A549 treated with Hydrocortisone at 1 μM for 4 hours (cell line): ENCODE measurements at places on chromosomes 4 and X. TPM values are rescaled to one million over a fixed set of nuclear protein-coding genes. Genes with fewer than 3 reads are reported as not detected.

The FHDC1 gene
- total RNA-seq, result 0.68 to 0.87 TPM (median 0.78 TPM) in 5 replicates

The BGN gene
- total RNA-seq, result not detected in 5 replicates

The KIF4A gene
- total RNA-seq, result 25.7 to 31.0 TPM (median 26.9 TPM) in 5 replicates

The MAD2L1 gene
- total RNA-seq, result 40.8 to 64.3 TPM (median 42.0 TPM) in 5 replicates

The CSAG3 gene
- total RNA-seq, result not detected in 5 replicates

The RELL1 gene
- total RNA-seq, result 5.1 to 10.4 TPM (median 5.9 TPM) in 5 replicates

The AFP gene
- 1.5 to 4.3 TPM (median 2.3 TPM) in 5 replicates for total RNA-seq

The PDE5A gene
- 0.28 to 0.47 TPM (median 0.39 TPM) in 5 replicates for total RNA-seq

The CHRDL1 gene
- total RNA-seq, result not detected in 5 replicates

The DDIT4L gene
- 0.21 to 0.40 TPM (median 0.25 TPM) in 5 replicates for total RNA-seq

The ZMAT1 gene
- total RNA-seq, result 0.03 to 0.07 TPM (median 0.06 TPM) in 3 of 5 replicates, not detected in the others

The FAAH2 gene
- 0.06 to 0.16 TPM (median 0.11 TPM) in 4 of 5 replicates, not detected in the other for total RNA-seq

The PPBP gene
- 0.17 TPM in 1 of 5 replicates, not detected in the others for total RNA-seq

The PPP1R2C gene
- not detected in 5 replicates for total RNA-seq

The SPANXN3 gene
- not detected in 5 replicates for total RNA-seq

The ART3 gene
- not detected in 5 replicates for total RNA-seq

The RPA4 gene
- total RNA-seq, result 0.10 to 0.47 TPM (median 0.26 TPM) in 5 replicates

The ANXA3 gene
- 60.0 to 74.2 TPM (median 65.4 TPM) in 5 replicates for total RNA-seq

The CITED1 gene
- total RNA-seq, result 1.2 to 2.8 TPM (median 1.8 TPM) in 5 replicates

The NXF2 gene
- total RNA-seq, result not detected in 5 replicates

The FAM9C gene
- total RNA-seq, result 0.03 to 0.23 TPM in 2 of 5 replicates, not detected in the others

The TLR10 gene
- total RNA-seq, result 0.03 TPM in 2 of 5 replicates, not detected in the others

The XK gene
- total RNA-seq, result 0.37 to 0.43 TPM (median 0.40 TPM) in 5 replicates

The MAGEA2B gene
- total RNA-seq, result 0.07 to 0.10 TPM in 2 of 5 replicates, not detected in the others

The BRS3 gene
- total RNA-seq, result not detected in 5 replicates

The SERPINA7 gene
- total RNA-seq, result not detected in 5 replicates

The ADH1C gene
- total RNA-seq, result not detected in 5 replicates

The SLC10A4 gene
- 5.9 to 7.3 TPM (median 6.1 TPM) in 5 replicates for total RNA-seq

The MGARP gene
- total RNA-seq, result 0.48 to 0.95 TPM (median 0.83 TPM) in 5 replicates

The PWWP3B gene
- not detected in 5 replicates for total RNA-seq

The TBC1D9 gene
- total RNA-seq, result 5.4 to 8.2 TPM (median 6.4 TPM) in 5 replicates

The USP26 gene
- total RNA-seq, result not detected in 5 replicates

The GPC3 gene
- 0.08 to 0.13 TPM in 2 of 5 replicates, not detected in the others for total RNA-seq

The SULT1E1 gene
- total RNA-seq, result not detected in 5 replicates

The AWAT2 gene
- total RNA-seq, result not detected in 5 replicates

The RENBP gene
- total RNA-seq, result 0.10 to 0.36 TPM (median 0.18 TPM) in 4 of 5 replicates, not detected in the other

The MTNR1A gene
- 0.33 to 0.60 TPM (median 0.43 TPM) in 5 replicates for total RNA-seq

The SSX3 gene
- total RNA-seq, result not detected in 5 replicates

The SOWAHD gene
- 0.10 to 0.14 TPM in 2 of 5 replicates, not detected in the others for total RNA-seq

The EOLA2 gene
- total RNA-seq, result 55.1 to 63.3 TPM (median 62.4 TPM) in 5 replicates

The KLKB1 gene
- 0.06 TPM in 1 of 5 replicates, not detected in the others for total RNA-seq

The ABCG2 gene
- 16.5 to 22.0 TPM (median 17.0 TPM) in 5 replicates for total RNA-seq

The MAEA gene
- 57.3 to 62.4 TPM (median 61.3 TPM) in 5 replicates for total RNA-seq

The CCNI gene
- total RNA-seq, result 57.0 to 76.5 TPM (median 64.3 TPM) in 5 replicates
